Stimulated activated memory B cell treated with anti-CD40 and anti-IgM and Interleukin-4, amounts not matched to agents 10 μg/mL and 1 μg/mL and 100 μg/mL, for 72 hours (primary cell): ENCODE measurements at places on chromosomes 3 and 15.
A peak's percentile ranks its signal among the peaks of the same experiment; 100 is the strongest.

GRCh38 chr3:141336672-141337522 is 31.4 kb upstream of the ZBTB38 start:
- ATAC-seq = peak; percentile 93

DNA sequence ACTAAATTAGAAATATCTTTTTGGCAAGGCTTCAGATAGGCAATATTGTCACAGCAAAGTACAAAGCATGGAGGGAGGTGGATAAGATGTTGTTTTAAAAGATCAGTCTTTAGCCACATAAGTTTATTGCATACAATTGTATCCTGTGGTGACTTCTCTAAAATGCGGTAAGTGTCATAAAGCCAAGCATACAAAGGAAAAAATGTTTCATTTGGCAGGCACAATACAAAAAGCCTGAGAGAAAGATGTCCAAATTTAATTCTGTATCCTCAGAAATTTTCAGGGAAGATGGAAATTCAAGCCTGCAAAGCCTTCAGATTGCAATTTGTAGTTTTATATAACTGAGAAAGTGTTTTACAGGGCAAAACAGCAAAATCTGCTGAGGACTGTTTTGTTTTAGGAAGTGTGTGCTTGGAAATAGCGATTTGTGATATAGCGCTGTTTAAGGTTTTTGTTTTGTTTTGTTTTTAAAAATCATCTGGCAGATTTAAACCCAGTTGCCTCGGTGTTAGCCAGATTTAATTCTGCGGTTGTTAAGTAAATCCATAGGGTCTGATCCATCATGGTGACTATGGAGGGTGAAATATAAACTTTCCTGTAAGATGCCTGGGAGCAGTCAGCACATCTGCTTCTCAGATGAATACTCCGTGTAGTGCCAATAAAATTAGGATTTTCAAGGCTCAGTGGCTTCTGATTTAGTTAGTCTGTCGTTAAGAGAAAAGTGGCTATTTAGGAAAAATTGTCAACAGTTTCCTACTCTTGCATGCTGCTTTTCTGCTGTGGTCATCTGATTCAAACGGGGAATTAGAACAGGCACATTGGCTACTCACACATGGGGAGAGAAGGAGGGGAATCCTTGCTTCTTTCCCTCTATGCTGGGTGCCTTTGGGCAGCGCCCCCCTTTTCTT is 8.0 kb downstream of the KAT2B start:
- ATAC-seq = no peak

DNA sequence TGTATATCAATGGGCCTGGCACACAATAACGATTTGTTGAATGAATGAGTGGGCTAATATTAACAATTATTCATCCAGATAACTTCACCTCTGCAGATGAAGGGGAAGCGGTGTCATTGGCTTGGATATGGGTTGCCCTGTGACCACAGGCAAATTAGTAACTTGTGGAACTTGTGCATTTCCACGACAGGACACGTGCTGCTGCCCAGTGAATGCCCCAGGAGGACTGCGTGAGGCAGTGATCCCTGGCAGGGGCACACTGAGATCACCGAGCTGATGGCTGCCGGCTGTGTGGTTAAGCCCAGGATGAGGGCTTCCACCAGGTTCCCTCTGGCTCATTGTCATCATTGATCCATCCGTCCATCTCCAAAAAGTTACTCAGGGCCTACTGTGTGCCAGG is 84.1 kb upstream of the HACD2 start:
- no peak for ATAC-seq

- no peak for ATAC-seq
Observed at GRCh38 chr3:57544181-57545125, at the start of gene DNAH12. Gene DNAH12 (minus strand): TSS chr3:57544344. CDS start chr3:57542870, 1,474 bp downstream.

GRCh38 chr15:68417897-68418296 is 14.1 kb downstream of the ITGA11 start:
- no peak for ATAC-seq

GRCh38 chr3:181278468-181279238 is 289.1 kb upstream of the DNAJC19 start:
- no peak for ATAC-seq

DNA sequence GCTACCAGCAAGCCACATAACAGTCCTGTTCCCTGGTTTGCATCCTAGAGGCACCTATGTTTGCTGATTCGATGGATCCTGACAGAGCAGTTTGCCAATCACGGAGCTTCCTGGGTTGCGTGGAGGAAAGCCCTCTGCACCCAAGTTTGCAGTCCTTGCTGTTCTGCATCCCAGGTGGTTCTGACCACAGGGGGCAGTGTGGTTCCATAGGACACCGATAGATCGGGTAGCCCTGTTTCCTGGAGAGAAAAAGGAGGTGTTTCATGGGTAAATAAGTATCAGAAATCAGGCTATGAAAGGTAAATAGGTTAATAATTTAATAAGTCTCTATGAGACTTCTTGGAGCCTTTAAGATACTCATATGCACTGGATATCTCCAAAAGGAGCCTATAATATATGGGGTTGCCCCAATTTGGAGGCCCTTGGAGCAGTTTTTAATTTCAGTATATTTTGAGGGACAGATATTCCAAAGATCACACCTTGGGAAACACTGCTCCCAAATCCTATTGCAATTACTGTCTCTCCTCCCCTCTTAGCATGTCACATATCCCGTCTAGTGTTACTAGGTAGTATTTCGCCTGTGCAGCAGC is 194.6 kb upstream of the TPM1 start:
- no peak for ATAC-seq

GRCh38 chr15:65790694-65791334 is 1.3 kb downstream of the DENND4A start:
- ATAC-seq = no peak

DNA sequence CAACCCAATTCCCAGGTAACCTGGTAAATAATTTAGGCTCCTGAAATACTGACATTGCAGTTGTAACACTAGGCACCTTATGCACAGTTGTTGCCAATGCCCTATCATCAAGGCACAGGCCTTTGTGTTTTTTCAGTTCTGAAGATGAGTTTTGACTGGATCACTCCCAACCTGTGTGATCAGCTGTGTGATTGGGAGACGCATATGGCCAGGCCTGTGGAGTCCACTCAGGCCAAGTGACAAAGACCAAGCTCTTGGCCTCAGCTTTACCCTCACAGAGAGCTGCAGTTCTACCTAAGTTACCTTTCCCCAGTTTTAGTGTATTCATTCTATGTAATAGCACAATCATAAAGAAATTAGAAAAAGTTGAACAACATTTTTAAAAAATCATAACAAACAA is 19.2 kb upstream of the AQP9 start:
- no peak for ATAC-seq

GRCh38 chr3:100269410-100270214 is 8.8 kb downstream of the TBC1D23 start:
- ATAC-seq = no peak

DNA sequence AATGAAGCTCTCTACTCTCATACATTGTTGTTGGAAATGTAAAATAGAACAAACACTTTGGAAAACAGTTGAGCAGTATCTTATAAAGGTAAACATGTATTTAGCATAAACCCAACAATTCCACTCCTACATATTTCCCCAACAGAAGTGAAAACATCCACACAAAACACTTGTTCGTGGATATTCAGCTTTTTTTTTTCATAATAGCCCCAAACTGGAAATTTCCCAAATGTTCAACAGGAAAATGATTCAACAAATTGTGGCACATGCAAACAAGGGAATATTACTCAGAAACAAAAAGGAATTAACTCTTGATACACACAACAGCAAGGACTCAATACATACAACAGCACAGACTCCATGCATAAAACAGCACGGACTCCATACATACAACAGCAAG is 28.5 kb downstream of the RFTN1 start:
- no peak for ATAC-seq

DNA sequence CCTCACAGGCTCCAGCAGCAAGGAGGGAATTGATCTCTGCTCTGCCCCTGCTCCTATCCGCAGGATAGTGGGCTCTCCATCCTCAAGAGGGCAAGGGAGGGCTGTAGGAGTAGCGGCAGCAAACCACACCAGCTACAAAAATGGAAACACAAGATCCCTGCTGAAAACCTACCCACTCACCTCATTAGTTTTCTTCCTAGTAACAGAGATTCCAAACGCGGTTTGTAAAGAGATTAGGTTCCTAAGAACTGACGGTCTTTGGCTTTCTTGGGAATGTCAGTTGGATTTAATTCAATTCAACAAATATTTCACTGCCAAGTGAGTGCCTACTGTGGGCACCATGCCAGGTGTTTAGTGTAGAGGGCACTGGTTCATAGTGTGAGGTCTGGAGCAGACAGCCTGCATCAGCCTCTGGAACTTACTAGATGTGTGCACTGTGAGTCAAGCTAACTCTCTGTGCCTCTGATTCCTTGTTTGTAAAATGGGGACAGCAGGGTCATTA is 84.7 kb downstream of the MRPL46 start:
- ATAC-seq = no peak

DNA sequence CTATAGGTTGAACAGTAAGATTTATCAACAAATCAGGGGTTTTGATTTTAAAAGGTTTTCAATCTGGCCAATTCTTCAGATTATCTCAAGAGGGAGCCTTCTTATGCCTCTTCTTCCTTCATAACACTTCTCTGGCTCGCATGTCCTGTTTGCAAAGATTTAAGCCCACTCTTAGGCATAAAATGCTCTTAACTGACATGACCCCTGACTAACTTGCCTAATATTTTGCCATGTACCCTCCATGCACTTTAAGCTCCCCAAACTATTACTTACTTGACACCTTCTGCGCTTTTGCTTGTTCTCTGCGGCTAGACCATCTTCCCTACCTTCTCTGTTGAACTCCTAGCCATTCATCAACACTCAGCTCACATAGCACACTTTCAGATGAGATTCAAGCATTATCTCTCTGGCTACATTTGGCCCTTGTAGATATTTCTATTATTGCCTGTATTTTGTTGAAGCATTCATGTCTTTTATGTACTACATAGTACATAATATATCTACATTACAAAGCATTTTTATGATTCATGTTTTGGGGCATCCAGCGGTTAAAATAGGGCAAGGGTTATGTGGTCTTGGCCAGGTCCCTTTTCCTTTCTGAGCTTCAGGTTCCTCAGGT is 1.0 kb upstream of the ARIH1 start:
- ATAC-seq = no peak

DNA sequence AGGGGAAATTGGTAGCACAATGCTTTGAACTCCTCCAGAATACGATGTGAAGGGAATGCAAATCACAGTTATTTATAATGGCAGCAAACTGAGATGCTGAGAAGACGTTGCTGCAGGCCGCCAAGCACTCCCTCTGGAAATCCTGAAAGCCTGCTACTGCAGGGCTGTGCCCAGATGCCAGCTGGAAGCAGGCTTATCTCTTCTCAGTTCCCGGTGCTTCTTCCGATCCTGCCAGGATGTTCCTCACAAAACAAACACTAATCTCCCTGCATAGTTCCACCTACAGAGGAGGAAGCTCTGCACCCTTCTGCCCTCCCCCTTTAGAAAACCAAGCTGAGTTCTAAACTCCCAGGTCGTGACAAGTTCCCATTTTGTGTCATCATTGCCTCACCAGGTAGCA is 201.7 kb upstream of the BCL6 start:
- ATAC-seq = no peak

DNA sequence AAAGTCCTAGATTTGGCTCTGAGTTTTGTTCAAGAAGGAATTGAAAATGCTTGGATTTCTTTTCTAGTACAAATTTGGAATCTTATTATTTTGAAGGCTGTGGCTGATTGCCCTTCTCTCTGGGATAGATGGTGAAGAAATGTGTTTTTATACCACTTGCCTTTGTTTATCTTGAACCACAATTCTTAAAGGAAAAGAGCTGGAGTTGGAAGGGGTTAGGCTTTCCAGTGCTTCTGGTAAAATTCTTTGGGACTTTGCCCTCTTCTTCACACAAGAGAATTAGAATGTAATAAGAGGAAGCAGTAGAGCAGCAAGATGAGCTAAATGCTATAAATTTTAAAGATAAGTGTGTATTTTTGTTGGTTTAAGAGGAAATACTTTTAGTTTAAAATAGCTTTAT is 65.8 kb downstream of the COL6A5 start:
- no peak for ATAC-seq

GRCh38 chr3:38548154-38548931 is 52.2 kb downstream of the EXOG start:
- no peak for ATAC-seq

- no peak for ATAC-seq
Observed at GRCh38 chr15:76075046-76075445, 15.3 kb downstream of the TMEM266 start.

DNA sequence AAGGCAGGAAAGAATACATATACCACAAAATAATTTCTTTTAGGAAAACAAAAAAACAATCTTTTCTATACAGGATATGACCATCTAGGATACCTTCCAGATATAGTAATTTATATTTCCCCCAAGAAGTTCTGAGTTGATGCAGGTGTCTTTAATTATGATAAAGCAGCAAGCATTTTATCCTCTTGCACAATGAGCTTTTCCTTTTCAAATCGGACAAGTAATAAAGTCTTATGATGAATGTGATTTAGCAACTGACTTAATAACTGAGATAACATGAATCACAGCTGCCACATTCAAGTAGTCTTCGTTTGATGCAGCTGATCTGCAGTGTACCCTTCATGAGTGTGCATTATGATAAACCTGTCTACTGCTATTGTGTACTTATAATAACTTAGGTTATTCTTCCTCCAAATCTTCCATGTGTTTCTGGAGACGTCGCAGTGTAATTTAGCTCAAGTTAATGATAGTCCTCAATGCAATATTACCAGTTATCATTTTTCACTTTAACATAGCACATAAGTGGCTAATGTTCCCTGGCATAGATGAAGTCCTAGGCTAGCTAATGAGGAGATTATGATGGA is 260.3 kb upstream of the MRPL3 start:
- ATAC-seq = no peak

- no peak for ATAC-seq
Observed at GRCh38 chr3:185629554-185630181, 43.6 kb downstream of the SENP2 start.

DNA sequence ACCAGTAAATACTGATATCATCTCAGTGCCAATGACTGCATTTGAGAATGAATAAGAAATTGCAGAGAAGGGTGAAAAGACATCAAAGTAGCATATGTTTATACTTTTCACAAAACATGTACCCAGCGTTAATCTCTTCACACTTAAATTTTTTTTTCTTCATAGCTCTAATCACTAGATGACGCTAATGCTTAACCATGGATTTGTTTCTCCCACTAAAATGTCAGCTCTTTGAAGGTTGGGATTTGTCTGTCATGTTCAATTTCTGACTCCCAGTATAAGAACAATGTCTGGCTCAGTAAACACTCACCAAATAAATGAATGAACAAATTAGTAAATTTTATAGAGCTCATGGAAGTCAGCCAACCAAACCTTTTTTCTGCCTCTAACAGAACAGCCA is 78.3 kb upstream of the LMCD1 start:
- ATAC-seq = no peak

- peak; percentile 28 for ATAC-seq
Observed at GRCh38 chr3:38655708-38656300, 6.3 kb upstream of the SCN5A start.

GRCh38 chr15:72227192-72227586 is 3.8 kb downstream of the PKM start:
- peak; percentile 3 for ATAC-seq

DNA sequence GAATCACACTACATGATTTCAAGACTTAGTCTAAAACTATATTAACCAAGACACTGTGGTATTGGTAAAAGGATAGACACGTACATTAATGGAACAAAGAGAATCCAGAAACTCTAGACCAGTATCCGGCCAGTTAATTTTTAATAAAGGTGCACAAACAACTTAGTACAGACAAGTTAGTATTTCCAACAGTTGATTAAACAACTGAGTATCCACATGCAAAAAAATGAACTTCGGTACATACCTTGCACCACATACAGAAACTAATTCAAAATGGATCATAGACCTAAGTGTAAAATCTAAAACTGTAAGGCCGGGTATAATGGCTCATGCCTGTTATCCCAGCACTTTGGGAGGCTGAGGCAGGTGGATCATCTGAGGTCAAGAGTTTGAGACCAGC is 46.6 kb upstream of the DUSP7 start:
- ATAC-seq = no peak
